Vagina (tissue), 2 donors: ENCODE measurements at places on chromosomes 2 and 18.

DNA sequence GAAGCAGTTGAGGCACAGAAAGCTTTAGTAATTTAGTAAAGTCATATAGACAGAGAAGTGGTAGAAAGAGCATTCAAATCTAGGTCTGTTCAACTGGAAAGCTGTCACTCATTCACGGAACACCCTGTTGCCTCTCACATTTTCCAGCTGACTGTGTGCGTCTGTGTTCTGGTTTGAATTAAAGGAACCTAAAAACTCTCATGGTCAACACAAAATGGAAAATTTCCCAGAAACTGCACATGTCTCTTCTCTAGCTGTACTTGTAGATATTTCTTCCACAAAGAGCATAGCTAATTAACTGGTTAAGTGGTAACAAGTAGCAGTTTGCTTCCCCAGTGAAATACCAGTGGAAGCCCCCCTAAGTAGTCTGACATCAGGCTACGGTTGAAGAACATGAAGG lies 390.8 kb downstream of the TGIF1 start:
- no peaks in the 10 kb centered on the region for H3K27me3 ChIP-seq
- H3K36me3 ChIP-seq: no peaks in the 10 kb centered on the region
- no peaks in the 10 kb centered on the region for H3K4me1 ChIP-seq
- H3K4me3 ChIP-seq: no peak overlapping the region

- no peak for DNase-seq
- no peaks in the 10 kb centered on the region for H3K4me1 ChIP-seq
- no peak overlapping the region for H3K27ac ChIP-seq
- H3K4me3 ChIP-seq: no peak overlapping the region
- no peaks in the 10 kb centered on the region for H3K36me3 ChIP-seq
Measured at GRCh38 chr18:11339188-11339775, 189.9 kb upstream of the PIEZO2 start.

GRCh38 chr2:164836907-164837306 lies 4.7 kb downstream of the COBLL1 start:
- H3K27ac ChIP-seq: no peak overlapping the region
- H3K4me3 ChIP-seq: no peak overlapping the region
- DNase-seq: no peak
- no peaks in the 10 kb centered on the region for H3K36me3 ChIP-seq

DNA sequence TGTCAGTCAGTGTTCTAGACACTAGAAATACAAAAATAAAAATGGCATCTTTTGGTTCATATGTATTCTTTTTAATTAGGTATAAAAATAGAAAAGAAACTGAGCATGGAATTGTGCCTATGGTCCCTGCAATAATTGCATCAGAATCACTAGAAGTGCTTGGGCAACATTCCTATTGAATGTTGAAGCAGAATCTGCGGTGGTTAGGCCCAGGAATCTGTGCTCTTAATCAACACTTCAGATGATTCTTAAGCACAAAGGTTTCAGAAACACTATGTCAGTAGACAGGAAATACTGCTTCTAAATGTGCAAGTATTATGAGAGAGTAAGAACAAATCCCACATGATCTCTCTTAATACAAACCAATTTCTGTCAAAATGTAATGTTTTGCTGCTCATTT lies 20.3 kb upstream of the RBBP8 start:
- no peak overlapping the region for H3K27ac ChIP-seq
- H3K27me3 ChIP-seq: no peaks in the 10 kb centered on the region
- peaks cover 6% of the 10 kb centered on the region for H3K4me1 ChIP-seq

- H3K4me3 ChIP-seq: no peak overlapping the region
- DNase-seq: no peak
- no peaks in the 10 kb centered on the region for H3K36me3 ChIP-seq
- no peaks in the 10 kb centered on the region for H3K27me3 ChIP-seq
- no peaks in the 10 kb centered on the region for H3K4me1 ChIP-seq
Measured at GRCh38 chr2:169637620-169638019, 53.5 kb downstream of the PPIG start.

DNA sequence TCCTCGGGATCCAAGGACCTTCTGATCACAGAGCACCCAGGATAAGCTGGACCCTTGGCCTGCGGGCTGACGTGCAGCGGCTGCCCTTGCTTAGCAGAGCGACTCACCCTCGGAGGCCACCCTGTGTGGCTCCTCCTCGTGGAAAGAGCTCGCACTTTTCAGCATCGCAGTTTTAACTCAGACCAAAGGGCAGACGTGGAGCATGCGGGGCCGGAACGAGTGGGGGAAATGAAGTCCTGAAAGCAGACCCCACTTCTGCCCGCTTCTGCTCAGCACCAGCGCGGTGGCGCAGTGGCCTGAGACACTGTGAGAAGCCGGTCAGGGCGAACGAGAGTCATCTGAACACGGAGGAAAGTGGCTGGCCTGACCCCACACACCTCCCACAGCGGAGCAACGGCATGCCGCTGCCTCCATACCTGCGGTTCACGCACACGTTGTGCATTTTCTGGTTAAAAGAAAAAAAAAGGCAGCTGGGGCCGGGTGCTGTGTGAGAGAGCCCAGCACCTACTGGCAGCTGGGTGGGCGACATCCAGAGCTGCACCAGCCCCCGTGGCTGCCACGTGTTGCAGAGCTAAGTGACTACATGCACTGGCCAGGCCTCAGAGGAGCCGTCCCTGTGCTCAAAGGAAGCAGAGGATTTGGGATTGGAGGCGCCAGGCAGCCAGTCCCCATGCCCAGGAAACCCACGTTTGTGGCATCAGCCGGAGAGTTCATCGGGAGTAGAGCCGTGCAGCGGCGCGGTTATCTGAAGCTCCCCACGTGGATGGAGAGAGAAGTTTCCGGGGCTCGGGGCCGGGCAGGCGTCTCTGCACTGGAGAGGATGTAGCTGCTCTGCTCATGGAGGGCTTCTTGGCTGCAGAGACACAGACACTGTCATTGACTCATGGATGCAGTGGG lies 89.7 kb downstream of the USP40 start:
- no peak overlapping the region for H3K4me3 ChIP-seq
- H3K4me1 ChIP-seq: no peaks in the 10 kb centered on the region
- peaks cover 27% of the 10 kb centered on the region for H3K36me3 ChIP-seq
- no peaks in the 10 kb centered on the region for H3K27me3 ChIP-seq
- DNase-seq: peak; percentile 72

GRCh38 chr2:60980071-60980815 lies 37.3 kb upstream of the PEX13 start:
- no peaks in the 10 kb centered on the region for H3K36me3 ChIP-seq
- no peaks in the 10 kb centered on the region for H3K27me3 ChIP-seq
- H3K4me3 ChIP-seq: no peak overlapping the region
- H3K27ac ChIP-seq: no peak overlapping the region
- no peaks in the 10 kb centered on the region for H3K4me1 ChIP-seq
- DNase-seq: no peak

DNA sequence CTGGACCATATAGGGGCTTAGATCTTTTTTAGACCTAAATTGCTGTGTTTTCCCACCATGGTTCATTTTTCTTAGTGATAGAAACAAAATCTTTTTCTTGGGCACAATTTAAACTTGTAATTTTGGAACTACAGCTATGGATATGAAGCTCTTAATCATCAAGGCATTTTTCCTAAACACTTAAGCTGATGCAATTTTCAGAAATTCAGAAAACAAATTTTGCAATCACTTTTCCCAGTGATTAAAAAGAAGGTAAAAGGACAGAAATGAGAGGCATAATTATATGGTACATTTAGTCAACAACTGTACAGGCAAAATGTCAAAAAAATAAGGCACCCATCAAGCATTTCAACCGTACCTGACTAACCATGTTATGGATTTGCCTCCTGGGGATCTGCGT lies 665.4 kb downstream of the XIRP2 start:
- H3K4me1 ChIP-seq: no peaks in the 10 kb centered on the region
- H3K36me3 ChIP-seq: no peaks in the 10 kb centered on the region
- no peak for DNase-seq
- H3K4me3 ChIP-seq: no peak overlapping the region

DNA sequence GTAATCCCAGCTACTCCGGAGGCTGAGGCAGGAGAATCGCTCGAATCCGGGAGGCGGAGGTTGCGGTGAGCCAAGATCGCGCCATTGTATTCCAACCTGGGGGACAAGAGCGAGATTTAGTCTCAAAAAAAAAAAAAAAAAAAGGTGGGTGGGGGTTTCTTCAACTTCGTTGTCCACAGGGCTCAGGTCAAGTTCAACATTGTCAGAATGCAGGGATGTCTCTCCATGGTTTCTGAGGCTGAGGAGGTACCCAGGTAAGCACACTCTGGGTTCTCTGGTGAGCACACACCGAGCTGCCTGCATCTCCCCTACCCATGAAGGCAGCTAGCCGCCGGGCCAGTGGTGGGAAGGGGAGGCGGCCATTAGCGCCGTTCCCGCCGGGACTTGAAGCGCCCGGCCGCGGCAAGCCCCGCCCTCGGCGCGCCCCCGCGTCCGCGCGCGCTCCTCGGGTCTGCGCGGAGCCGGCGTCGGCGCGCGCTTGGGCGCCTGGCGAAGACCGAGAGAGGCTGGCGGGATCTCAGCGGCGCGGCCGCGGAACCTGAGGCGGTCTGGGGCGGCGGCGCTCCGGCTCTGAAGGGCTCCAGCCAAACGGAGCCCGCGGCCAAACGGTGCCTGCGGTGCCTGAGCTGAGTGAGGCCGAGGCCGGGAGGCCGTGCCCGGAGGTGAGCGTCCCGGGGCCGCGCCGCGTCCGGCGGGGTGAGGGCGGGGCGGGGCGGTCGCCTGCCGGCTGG lies at the start of gene UBXN2A:
UBXN2A (plus strand) TSS at position 477 of the 731 bp plus-strand sequence. CDS start 17,852 bp downstream, outside the sequence.
- H3K36me3 ChIP-seq: no peaks in the 10 kb centered on the region
- H3K4me1 ChIP-seq: peaks cover 31% of the 10 kb centered on the region
- H3K4me3 ChIP-seq: peak within 1 kb of the TSS; percentile 70
- DNase-seq: no peak

GRCh38 chr2:230764346-230764745 lies 51.7 kb downstream of the CAB39 start:
- no peak for DNase-seq
- no peaks in the 10 kb centered on the region for H3K27me3 ChIP-seq
- H3K36me3 ChIP-seq: peaks cover 23% of the 10 kb centered on the region
- no peak overlapping the region for H3K4me3 ChIP-seq
- H3K4me1 ChIP-seq: peaks cover 8% of the 10 kb centered on the region

DNA sequence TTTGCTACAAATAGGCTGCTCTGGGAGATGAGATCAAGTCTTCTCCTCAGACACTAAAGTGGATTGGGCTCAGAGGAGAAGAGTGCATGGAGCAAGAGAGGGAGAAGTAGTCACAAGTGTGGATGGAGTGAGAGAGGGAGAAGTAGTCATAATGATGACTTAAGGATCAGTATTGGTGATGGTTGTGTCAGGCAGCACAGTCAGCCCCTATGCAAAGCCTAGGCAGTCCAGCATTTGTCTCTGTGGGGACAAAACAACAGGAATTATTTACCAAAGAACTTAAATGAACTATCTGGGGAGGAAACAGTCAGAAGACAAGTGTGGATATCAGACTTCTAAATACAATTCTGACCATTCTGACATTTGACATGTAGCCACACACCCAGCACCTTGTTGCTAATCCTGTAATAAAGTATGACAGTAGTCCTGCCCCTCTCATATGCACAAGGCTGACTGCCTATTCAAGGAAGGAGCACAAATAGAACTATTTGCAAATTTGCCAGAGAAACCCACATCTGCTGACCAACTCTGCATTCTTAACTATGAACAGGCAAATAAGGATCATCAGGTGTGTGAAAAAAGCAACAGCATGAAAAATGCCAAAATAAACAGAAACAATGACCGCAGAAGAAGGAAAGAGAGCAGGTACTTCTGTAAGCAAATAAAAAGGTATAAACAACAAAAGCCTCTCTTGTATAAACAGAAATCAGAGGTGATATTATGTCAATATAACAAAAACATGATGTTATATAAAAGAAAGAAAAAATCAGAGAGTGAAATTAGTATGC lies 1597.9 kb upstream of the ACVR2A start:
- no peaks in the 10 kb centered on the region for H3K36me3 ChIP-seq
- H3K27ac ChIP-seq: no peak overlapping the region
- no peaks in the 10 kb centered on the region for H3K27me3 ChIP-seq

GRCh38 chr2:206160125-206160806 lies 571 bp downstream of the EEF1B2 start:
- H3K36me3 ChIP-seq: no peaks in the 10 kb centered on the region
- DNase-seq: no peak
- peaks cover 38% of the 10 kb centered on the region for H3K4me1 ChIP-seq
- H3K27ac ChIP-seq: peak overlapping the region; percentile 94

DNA sequence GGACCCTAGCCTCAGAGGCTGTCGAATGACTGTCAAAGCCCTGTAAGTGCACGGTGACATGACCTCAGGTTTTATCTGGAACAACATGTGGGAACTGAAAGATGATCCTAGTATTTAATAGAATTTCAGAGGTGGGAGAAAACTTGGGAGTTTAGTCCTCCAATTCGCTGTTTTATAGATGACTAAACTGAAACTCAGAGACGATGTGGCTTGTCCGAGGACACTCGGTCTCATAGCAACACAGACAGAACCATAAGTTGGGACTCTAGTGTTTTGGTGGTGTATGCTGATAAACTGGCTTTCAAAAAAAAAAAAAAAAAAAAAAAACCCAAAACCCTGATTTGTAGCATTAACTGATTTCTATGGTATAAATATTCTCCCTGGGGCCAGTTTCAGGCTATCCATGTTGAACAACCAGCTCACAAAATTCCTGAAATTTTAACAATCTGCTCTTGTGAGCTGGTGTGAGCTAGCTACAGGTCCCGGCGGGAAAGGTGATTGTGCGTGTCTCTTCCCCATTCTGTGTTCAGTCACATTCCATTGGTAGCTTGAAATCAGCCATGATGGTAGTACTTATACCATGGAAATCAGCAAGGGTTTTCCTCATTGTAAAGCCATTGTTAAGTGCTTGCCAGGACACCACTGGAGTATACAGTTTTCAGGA lies 195.5 kb upstream of the EPAS1 start:
- no peaks in the 10 kb centered on the region for H3K27me3 ChIP-seq
- no peak overlapping the region for H3K4me3 ChIP-seq
- peaks cover 22% of the 10 kb centered on the region for H3K4me1 ChIP-seq
- DNase-seq: no peak

- DNase-seq: peak; percentile 67
- no peaks in the 10 kb centered on the region for H3K36me3 ChIP-seq
- no peak overlapping the region for H3K4me3 ChIP-seq
- peaks cover 52% of the 10 kb centered on the region for H3K4me1 ChIP-seq
- peak overlapping the region; percentile 19 for H3K27ac ChIP-seq
Measured at GRCh38 chr2:240957656-240958365, 40.6 kb upstream of the SNED1 start.
